Activated T-helper 17 cell treated with anti-CD3 and anti-CD28 coated beads, Interleukin-2, amount 50 U/mL, for 72 hours (primary cell): ENCODE measurements at places on chromosomes 2 and 18.

DNA sequence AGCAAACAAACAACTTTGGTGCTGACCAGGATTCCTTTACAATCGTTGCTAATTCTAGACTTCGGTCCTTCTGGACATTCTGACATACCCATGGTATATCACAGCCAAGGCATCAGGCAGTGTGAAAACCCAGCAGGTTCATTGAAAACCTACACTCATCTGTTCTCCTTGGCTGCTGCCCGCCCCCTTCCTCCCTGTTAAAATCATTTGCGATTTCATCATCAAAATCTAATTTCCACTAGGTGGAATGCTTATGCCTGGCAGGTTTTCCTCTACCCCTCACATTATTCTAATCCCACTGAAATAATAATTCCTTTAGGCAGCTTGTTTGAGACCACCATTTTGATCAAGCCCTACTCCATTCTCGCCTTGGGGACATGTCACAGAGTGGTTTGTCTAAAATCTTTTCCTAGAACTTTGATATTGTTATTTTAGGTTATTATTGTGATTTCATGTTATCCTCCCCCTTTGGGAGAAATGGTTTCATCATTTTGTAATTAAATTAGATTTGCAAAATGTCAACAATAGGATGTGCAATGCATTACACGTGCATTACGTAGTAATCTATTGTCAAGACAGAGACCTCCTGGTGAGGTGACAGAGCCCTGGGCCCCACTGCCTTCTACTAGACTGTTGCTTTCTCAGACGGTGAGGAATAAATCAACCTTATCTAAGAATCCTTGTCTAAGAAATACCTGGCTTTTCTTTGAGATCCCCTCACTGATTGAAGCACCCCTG lies 31.0 kb upstream of the ASPRV1 start:
- no peak for ATAC-seq

- no peak for ATAC-seq
Observed at GRCh38 chr2:208713066-208713745, 306.6 kb downstream of the PTH2R start.

- ATAC-seq: no peak
Observed at GRCh38 chr2:226677080-226677479, 122.5 kb downstream of the IRS1 start.

- ATAC-seq: no peak
Observed at GRCh38 chr2:226906163-226906693, 70.4 kb downstream of the RHBDD1 start.

DNA sequence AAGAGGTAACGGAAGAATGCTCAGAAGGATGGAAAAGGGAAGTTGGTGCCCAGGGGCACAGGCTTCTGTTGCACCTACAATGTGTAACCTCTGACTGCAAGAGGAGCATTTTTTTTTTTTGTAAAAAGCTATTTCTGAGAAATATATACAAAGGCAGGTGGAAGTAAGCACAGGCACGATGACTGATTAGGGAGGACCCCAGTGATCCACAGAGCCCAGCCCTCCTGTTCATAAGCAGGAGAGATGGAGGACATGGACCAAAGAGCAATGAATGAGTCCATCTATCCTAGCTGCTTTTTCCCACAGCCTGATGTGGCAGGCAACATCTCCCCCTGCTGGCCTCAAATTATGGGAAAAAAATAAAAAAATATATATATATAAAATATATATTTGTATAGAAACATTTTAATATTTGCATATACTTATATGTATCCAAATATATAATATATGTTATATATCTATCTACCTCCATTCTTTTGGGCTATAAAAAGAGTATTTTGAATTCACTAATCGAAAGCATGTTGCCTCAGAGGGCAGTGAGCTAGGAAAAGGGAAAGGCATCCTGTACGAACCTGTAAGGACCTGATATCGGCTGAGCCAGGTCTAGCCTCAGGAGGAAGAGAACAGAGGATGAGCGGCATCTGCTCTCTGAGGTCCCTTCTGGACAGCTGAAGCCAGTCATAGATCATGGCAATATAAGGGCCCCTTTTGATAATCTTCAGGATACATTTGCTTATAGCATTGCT lies 166.0 kb upstream of the STK17B start:
- ATAC-seq: no peak

DNA sequence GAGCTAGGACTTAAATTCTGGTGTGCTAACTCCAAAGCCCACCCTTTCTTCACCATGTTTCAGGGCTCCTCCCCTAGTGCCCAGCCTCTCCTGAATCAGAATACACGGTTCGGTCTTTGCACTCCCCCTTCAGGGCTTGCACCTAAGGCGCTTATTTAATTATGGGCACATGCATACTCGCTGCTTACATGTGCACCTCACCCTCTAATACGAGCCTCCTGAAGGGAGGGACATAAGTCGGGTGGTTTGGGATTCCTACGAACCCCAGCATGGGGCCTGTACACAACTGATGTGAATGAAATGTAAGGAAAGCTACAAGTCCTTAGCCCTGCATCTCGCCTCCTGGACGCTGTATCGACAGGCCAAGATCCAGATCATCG lies 435 bp downstream of the IFT172 start:
- ATAC-seq: no peak

GRCh38 chr18:27709344-27709743 lies 467.6 kb downstream of the CDH2 start:
- no peak for ATAC-seq

- no peak for ATAC-seq
Observed at GRCh38 chr2:17441055-17441771, 77.0 kb downstream of the RAD51AP2 start.

- ATAC-seq: no peak
Observed at GRCh38 chr2:240200230-240201051, 60.0 kb upstream of the OTOS start.
